ENCODE measurements at places on chromosomes 16 and 17.

- no peak for DNase-seq
Observed at GRCh38 chr16:9311303-9311954, 220.0 kb downstream of the HAPSTR1 start.

DNA sequence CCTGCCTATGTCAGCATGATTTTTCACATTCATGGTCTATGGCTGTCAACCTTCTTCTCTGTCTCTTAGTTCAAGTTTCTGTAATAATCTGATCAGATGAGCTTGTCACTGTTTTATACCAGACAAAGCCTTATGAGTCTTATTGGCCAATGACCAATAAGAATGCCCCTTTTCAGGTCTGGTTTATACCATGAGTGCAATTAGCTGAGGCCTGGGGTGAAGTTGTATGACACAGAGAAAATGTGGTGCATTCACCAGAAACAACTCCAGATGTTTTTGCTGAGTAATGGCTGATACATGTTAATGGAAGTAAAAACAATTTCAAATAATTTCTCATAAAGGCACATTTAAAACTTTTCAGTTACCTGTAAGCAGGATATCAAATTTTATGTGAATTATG lies 218.6 kb upstream of the CDH8 start:
- DNase-seq = no peak

DNA sequence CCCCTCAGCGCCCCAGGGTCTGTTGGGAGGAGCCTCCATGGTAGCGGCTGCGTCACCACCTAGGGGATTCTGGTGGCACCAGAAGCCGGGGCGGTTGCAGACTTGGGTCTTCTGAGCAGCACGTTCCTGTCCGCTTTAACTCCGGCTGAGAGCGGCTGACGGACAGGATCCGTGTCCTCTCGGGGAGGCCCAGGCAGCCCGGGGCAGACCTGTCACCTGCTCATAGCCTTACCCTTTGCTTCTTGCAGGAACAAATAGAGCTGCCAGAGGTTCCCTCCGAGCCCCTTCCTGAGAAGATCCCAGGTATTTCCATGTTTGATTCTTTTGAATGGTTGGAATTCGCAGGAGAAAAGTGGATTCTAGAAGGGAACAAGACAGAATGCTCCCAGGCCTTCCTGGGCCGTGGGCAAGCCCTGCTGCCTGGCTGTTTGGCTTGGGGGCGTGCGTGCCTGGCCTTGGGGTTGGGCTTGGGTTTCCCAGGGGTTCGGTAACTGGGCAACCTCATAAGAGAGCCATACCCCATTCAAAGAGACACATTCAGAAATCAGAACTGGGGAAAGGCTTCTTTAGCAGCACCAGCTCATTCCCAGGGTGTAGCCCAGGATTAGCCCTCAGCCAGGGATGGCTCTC lies 6.6 kb downstream of the CHMP6 start:
- no peak for DNase-seq

- no peak for DNase-seq
Observed at GRCh38 chr16:80703131-80704071, 101.0 kb downstream of the CDYL2 start.

GRCh38 chr17:77304051-77304745 lies 163.4 kb downstream of the SEC14L1 start:
- DNase-seq = no peak

GRCh38 chr17:351449-351738 lies 1.2 kb downstream of the RPH3AL start:
- DNase-seq = no peak

GRCh38 chr17:59154292-59154720 lies 680 bp downstream of the SKA2 start:
- peak; percentile 35 for DNase-seq

GRCh38 chr17:37830151-37830993 lies 85.5 kb upstream of the HNF1B start:
- no peak for DNase-seq

GRCh38 chr17:70370816-70371215 lies 201.5 kb downstream of the KCNJ2 start:
- no peak for DNase-seq

- DNase-seq = peak; percentile 88
Observed at GRCh38 chr16:66880288-66881013, at the start of gene PDP2. TSS of gene PDP2 (plus strand) at chr16:66880515. CDS start at chr16:66884285, 3,770 bp downstream.

DNA sequence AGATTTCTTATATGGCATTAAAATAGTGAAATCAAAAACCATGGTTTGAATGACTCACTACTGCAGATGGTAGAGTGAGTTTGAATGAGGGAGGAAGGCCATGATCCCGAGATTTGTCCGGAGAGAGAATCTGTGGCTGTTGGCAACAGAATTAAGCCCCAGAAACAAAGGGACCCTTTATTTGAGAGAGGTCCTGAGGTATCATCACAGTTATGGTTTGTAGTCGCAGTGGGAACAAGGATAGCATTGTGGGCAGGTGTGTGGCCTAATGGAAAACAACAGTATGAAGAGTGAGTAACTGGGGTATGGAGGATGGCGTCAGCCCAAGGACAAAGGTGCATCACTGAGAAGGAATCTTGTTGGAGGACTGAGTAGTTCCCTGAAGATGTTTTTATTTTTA lies 8.5 kb upstream of the ZFP3 start:
- no peak for DNase-seq

Data from activated T-cell treated with anti-CD3 and anti-CD28 coated beads for 48 hours (primary cell).